ENCODE measurements at places on chromosomes 2 and 18.

- DNase-seq: no peak
These were observed 184.5 kb downstream of the MGAT5 start for GRCh38 chr2:134438371-134438770.

DNA sequence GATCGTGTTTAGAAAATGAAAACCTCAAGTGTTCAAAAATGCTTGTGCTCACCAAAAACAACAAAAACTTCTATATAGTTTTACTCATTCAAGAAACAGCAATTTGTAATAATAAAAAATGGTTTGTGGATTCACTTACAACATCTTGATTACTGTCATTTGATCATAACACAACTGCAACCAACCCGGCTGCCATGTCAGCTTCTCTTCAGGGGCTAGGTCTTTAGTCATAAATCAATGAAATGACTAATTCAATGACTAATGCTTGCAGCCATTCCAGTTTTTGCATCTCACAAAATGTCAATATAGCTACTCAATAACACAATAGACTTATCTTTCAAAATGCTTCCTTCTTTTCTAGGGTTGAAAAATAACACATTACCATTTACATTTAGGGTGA lies 128.0 kb downstream of the OLA1 start:
- no peak for DNase-seq

- no peak for DNase-seq
These were observed 30.0 kb downstream of the CROCC2 start for GRCh38 chr2:240936106-240936505.

DNA sequence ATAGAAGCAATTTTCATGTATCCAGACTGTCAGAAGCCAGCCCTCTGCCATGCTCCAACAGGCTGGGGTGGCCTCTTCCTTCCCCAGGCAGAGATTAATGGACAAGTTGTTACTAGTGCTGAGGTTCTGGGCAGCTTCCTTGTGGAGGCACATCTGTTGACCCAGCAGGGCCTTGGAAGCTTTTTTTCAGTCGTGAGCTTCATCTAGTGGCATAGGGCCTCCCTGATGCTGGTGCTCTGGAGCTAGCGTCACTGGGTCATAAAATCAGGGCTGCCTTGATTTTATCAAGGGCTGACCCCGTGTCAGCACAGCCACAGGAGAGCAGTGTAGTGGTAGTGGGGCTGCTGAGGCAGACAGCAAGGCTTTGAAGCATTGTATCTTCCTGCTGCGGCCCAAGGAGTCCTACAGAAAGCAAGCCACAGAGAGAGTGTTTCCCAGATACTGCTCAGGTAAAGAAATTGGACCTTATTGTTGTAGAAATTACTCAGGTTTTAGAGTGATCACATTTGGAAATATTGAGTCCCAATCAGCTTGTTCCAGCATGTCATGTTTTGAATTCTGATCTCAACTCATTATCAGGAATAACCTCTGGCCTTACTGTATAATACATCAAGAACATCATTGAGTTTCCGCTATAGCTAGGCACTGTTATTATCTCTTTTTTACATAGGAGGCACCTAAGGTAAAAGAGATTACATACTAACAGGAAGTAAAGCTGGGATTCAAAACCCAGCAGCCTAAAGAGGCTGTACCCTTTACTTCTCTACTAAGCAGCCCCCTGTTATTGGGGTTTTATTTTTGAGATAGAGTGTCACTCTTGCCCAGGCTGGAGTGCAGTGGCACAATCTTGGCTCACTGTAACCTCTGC lies 92.3 kb upstream of the ALPP start:
- DNase-seq: no peak

GRCh38 chr2:161208527-161209139 lies 48.4 kb downstream of the TANK start:
- DNase-seq: no peak

GRCh38 chr2:204177251-204177976 lies 240.9 kb downstream of the ICOS start:
- no peak for DNase-seq

DNA sequence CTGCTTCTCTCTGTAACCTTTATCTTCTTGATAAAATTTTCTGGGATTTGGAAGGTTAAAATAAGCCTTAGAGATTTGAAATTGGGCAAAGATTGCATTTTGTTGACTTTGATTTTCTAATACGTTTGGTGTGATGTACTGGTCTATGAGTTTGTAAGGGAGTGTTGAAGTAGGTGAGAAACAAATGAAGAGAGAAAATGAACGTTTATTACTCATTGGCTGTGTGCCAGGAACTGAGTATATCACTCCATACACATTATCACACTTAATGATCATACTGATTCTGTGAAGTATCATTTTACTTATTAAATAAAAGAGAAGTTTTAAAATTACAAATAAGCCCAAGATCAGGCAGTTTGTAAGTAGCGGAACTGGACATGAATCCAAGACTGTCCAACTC lies 795.1 kb upstream of the ZEB2 start:
- no peak for DNase-seq

DNA sequence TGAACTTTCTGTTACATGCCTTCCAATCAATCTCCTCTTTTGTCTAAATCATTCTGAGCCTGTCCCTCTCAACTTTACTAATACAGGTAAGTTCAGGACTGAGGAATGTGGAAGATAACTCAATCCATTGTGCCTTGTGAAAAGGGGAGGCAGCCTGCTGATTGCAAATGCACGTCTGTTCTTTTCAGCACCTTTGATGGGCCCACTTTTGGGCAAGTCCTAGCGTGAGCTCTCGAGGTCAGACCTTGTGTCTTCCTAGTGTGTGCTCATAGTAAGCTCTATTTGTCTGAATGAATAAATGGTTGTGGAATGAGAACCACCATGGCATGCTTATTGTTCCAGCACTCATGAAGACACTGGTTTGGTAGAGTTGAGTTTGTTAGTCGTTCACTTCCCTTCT lies 50.4 kb upstream of the REL start:
- DNase-seq: no peak

GRCh38 chr18:46392576-46392975 lies 264.4 kb downstream of the LOXHD1 start:
- DNase-seq: no peak

DNA sequence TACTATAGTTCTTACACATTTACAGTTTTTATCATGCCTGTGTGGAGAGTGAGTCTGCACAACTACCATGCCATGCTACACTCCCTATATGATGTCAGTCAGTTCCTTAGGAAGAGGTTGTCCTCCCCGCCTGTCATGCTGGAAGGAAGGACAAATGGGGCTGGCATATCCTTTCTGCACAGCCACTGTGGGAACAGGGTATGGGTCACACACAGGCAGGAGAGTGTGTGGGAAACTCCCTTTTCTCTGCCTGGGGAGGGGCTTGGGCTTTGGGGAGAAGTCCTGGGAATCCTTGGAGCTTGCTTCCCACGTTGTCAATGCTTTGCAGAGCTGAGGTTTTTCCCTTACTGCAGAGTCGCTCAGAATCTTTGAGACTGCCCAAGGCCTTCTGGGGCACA lies 232.1 kb downstream of the PRKCE start:
- DNase-seq: no peak
